ENCODE measurements at places on chromosomes 4 and X.

DNA sequence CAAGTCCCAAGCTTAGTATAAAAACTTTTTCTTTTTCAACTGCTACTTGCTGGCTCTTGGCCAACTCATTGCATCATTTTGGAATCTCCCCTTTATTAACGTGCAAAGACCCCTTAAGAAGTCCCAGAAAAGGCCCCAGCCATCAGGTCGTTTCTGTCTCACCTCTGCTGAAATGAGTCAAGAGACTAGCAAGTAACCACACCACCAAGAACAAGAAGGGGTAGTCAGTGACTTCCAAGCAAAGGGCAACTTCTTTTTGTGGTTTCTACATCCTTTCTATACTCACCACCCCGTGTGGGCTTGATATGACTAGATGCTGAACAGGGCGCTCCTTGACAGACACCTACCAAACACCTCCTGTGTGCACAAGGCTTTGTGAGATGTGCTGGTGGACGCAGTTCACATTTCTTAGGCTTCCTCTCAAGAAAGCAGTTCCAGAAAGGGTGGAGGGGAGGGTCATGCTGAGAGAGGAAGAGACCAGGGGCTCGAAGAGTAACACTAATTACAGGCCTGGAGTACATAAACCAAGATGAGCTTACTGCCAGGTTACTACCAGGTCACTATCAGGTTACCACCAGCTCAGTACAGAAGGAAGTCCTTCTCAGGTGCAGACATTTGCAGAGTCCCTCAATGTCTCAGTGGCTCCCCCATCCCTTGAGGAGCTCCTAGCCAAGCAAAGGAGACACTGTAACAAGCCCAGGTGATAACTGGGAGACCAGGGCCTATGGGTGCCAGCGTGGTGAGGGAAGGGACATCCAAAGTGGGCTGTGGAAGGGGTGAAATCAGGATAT is 19.3 kb downstream of the JAKMIP1 start:
- DNase-seq: no peak

DNA sequence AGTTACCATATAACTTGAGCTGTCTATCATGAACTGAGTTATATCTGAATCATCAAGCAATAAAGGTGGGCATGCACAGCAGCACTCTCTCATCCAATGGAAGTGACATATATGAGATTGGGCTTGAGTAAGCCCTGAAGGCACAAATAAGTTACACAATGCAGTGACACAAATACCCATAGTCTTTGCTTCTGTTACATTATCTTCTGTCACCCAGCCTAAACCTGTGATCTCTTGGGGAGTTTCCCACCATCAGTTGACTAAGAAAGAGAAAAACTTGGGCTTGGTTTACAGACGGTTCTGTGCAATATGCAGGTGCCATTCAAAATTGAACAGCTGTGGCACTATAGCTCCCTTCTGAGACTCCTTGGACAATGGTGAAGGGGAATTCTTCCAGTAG is 138.8 kb upstream of the IL15 start:
- DNase-seq: no peak

GRCh38 chr4:152185786-152186550 is 349.9 kb downstream of the FBXW7 start:
- DNase-seq: no peak

DNA sequence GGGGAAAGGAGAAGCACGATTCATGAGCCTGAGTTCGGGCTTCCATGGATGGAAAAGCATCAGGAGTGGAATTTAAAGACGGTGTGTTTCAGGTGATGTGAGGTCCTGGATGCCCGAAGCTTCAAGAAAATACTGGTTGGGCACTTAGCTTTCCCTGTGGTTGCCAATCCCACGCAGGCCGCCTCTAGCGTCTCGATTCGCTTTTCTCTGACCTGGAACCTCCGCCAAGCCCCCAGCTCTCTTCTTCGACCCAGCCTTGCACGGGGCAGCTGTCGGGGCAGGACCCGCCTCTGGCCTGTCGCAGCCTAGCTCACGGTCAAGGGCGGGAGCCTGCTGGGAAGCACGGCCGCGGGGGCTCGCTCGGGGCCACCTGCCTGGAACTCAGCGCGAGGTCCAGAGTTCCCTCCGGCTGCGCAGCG is 308 bp upstream of the TLR2 start:
- DNase-seq: no peak

DNA sequence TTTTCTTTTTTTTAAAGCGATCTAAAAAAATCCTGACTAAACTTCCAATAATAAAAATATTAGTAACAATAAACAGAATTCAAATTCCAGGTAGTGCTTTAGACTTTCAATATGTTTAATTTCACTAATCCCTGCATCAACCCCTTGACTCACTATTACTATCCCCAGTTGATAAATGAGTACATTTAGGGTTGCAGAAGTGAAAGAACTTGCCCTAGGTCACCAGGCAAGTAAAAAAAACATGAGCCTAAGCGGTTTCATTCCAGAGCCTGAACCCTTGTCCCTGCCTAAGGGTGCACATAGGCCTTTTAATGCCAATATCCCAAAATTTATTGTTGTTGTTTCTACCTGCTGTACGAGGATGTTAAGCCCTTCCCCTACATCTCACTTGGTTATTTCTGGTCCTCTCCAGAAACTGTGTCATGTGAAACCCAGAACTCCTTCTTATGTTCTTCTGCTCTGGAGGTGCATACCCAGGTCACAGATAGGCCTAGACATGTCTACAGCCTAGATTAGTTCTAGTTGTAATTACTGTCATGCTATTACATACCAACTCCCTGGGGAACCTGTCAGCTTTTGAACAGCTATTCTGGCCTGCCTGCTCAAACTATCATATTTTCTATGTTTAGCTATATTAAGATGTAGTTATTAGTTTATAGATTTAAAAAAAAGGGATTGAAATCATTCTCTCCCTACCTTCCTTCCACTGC is 244.5 kb upstream of the PITX2 start:
- no peak for DNase-seq

DNA sequence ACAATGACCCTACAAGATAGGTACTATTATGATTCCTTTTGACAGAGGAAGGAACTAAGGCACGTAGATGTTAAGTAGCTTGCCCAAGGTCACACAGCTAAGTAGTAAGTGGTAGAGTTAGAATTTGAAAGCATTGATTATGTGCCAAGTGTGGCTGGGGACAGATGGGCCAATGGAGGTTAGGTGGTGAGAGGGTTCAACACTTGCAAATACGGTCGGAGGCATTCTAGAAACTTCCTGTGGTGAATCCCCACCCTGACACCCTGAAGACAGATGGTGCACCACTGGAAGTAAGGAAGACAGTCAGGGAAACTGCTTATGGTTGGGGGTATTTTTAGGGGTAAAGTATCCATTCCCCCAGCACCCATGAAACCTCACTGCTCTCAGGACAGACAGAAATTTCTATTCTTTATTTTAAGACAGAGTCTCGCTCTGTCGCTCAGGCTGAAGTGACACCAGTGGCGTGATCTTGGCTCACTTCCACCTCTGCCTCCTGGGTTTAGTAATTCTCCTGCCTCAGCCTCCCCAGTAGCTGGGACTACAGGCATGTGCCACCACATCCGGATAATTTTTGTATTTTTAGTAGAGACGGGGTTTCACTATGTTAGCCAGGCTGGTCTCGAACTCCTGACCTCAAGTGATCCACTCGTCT is 142.5 kb downstream of the RASL11B start:
- DNase-seq: no peak

DNA sequence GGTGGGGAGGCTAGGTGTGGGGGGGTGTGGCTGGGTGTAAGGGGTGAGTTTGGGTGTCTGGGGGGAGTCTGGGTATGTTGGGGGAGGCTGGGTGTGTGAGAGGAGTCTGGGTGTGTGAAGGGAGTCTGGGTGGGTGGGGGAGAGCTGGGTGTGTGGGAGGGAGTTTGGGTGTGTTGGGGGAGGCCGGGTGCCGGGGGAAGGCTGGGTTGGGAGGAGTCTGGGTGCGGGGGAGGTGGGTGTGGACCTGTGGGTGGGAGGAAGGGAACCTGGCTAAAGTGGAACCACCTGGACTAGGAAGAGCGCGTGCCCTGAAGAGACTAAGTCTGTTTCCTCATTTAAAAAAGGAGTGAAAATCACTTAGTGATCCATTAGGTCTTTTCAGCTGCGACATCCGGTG is 18.3 kb downstream of the SPON2 start:
- DNase-seq: no peak

DNA sequence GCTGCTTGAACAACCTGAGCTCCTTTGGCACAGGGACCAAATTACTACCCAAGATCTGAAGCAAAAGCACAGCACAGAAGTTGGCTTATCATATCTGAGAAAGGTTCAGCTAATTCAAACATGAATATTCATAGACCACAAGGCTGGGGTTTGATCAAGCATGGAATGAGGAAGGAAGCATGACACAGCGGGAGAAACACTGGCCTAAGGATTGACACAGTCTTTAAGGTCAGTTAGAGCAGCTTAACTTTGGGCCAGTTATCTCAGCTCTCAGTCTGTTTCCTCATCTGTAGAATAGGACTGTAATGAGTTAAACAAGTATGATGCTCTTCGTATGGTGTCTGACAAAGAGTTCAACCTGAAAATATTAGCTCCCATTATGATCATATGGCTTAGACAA is 88.5 kb upstream of the CBR4 start:
- DNase-seq: no peak

- no peak for DNase-seq
Measured at GRCh38 chr4:186954509-186954908, 230.9 kb upstream of the FAT1 start.

DNA sequence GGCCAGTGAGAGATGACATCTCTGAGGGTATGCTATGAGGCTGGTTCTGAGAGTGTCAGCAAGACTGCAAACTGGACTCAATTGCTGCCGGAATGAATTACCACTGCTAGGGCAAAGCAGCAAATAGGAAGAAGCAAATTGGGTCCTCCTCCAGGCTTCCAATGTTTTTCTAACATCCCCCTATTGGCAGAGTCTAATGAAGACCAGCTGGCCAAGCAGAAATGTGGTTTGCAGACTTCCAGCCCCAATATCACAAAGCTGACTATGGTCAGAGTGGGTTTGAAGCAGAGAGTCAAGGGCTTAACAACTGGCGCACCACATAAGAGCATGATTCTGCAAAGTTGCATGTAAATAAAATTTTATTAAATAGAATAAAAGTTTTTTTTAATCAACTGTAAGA is 225.4 kb upstream of the GLRA2 start:
- DNase-seq: no peak

DNA sequence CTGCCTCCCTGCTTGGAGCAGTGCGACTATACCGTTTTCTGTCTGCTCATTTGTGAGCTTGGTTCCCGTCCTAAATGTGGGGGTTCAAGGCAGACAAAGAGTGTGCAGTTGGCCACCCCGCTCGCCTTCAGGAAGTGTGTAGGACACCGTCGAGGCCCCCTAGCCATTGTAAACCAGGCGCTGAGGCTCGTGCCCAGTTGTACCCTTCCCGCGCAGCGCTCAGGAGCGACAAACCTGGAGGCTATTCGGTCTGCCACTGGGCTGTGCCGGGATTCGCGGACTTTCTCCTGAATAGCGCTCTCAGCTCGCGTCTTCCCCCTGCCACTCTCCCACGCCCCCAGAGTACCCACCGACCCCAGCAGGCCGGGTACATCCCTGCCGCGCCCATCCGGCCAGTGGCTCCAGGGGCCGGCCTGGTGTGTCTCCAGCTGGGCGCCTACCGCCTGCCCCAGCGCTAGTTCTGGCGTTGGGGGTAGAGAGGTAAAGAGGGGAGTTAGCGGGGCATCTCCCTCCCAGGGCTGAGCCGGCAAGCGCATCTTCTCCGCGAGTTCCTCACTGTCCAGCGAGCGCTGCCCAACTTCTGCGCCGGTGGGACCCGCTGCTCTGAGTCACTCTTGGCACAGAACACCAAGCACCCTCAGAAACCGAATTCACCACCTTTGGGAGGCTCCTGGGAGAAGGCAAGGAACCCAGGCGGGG is 880 bp upstream of the LONRF3 start:
- DNase-seq: no peak

- no peak for DNase-seq
Measured at GRCh38 chr4:151403656-151404055, 5.3 kb upstream of the FHIP1A start.

DNA sequence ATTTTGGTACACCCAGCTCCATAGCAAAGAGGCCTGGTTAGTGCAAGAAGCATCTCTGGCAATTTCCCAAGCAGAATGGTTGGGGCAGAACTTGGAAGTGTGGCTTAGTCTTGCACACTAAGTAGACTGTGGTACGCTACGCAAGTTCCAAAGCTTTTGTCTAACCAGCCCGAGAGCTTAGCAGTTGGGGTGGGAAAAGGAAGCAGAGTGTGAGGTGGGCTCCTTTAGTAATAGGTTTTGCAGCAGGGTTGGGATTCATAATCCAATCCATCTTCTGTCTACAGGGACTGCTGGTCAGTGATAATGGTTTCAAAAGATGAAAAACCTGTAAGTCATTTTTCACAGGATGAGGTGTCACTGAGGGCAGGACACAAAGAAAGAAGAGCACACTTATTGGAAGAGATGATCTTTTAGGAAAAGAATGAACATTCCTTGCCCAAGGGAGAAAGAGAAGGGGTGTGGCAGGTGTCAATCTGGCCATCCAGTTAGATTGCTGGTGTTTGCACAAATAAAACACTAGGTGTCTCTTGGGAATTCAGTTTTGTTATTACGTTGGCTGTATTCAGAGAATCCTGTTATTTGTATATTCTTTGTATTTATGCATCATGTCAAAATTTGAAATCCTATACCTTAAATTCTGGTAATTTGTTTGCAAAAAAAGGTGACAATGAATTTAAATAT is 244.3 kb downstream of the GPAT3 start:
- DNase-seq: no peak

DNA sequence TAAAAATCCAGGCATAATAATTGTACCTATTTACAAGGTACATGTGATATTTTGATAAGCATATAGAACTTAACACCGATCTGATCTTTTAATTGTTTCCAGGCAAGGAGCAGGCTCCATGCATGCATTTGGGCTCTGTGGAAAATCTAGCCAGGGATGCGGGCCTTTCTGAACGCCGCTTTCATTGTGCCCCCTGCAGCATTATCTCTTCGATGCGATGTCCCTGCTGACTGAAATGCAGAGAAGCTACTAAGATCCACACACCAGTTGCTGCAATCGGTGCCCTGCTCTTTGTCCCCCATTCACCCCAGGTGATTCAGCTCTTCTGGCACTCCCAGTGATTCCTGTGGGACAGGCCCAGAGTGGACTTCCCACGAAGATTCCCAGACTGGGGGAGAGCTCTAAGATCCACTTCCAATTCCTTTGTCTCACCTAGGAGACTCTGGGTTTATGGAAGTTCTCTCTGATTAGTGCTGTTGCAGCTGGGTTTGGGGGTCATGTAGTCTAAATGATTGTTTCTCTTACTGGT is 254.3 kb upstream of the AGA start:
- DNase-seq: no peak

DNA sequence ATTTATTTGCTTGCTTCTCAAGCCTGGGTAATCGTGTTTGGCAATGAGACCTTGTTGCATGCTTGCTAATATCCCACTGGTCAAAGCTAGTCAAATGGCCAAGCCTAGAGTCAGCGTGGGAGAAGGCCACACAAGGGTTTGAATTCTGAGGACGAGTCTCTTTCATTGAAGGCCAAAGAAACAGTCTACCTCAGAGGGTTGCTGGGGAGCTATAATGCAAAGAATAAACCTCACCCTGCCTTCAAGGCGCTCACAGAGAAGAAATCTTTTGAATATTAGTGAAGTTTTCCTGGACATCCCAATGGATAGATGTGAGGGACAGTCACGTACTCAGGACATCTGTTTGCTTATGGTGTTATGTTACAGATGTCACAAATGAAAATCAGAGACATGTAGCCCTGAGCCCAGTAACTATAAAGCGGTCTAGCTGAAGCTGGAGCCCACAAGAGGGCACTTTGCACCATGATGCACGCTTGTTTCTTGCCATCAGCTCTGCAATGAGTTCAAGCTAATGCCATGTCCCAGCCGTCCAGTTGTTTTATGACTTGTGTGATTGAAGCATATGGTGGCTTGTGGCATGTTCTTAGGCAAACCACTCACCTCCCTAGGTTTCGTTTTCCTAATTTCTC is 1.1 kb upstream of the TLR3 start:
- peak; percentile 42 for DNase-seq
